Sciatic nerve (tissue), 2 donors: ENCODE measurements at places on chromosomes 11 and 22.

DNA sequence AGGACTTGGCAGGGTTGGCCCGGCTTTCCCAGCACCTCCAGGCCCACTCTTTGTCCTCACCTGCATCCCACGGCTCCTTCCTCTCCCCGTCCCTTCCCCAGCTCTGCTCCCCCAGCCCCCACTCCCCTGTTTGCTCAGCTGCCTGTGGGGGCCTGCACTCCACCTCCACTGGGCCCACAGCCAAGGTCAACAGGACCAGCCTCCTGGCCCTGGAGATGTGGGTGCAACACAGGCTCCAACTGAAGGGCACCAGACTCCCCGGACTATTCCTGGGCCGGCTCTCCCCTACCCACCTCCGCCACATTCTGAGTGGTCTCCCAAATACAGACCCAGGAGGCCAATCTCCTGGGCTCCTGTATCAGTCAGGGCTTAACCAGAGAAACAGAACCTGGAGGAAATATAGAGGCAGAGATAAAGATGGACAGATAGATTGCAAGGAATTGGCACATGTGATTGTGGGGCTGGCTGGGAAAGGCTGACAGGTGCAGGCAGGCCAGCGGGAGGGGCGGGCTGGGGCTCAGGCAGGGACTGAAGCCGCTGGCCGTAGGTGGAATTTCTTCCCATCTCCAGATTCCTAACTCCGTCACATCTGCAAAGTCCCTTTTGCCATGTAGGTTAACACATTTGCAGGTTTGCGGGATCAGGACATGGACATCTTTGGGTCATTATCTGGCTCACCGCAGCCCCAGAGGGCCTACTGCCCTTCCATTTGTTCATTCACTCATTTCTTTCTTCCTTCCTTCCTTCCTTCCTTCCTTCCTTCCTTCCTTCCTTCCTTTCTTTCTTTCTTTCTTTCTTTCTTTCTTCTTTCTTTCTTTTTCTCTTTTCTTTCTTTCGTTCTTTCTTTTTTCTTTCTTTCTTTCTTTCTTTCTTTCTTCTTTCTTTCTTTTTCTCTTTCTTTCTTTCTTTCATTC is 45.8 kb upstream of the MYH9 start:
- no peak for DNase-seq

GRCh38 chr22:22073769-22074561 is 91.4 kb upstream of the TOP3B start:
- no peak for DNase-seq

- DNase-seq, result no peak
These were observed 133.5 kb downstream of the CD44 start for GRCh38 chr11:35272391-35272902.

DNA sequence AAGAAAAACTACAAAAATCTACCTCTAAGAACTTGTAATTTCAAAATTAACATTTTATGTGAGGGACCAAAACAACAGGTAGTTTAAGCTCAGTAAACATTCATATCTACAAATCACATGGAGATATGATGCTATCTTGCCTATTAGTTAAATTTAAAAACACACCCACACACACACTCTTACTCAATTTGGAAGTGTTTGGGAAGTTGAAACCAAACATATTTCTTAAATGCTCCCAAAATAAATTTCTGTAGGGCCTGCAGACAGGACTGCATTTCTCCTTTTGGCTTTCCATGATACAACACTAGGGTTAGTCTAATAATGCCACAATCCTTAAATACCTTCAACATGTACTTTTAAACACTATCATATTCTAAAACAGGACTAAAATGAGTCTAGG is 7.0 kb downstream of the PITPNB start:
- no peak for DNase-seq

GRCh38 chr11:80109031-80109430 is 668.2 kb upstream of the TENM4 start:
- no peak for DNase-seq

DNA sequence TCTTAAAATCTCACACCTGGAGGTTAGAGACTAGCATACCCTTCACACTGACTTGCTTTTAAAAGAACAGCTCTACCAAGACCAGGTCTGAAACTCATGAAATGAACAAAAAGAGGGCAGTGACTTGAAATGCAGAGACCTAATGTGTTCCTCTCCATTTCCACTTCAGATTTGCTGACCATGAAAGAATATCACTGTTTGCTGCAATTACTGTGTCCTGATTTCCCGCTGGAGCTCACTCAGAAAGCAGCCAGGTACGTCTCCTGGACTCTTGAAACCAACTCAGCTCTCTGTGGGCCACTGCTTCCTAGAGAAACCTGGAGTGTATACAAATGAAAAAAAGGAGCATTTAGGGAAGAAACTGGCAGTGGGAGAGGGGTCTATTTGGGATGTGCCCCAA is 39.2 kb downstream of the ARFGAP2 start:
- no peak for DNase-seq

DNA sequence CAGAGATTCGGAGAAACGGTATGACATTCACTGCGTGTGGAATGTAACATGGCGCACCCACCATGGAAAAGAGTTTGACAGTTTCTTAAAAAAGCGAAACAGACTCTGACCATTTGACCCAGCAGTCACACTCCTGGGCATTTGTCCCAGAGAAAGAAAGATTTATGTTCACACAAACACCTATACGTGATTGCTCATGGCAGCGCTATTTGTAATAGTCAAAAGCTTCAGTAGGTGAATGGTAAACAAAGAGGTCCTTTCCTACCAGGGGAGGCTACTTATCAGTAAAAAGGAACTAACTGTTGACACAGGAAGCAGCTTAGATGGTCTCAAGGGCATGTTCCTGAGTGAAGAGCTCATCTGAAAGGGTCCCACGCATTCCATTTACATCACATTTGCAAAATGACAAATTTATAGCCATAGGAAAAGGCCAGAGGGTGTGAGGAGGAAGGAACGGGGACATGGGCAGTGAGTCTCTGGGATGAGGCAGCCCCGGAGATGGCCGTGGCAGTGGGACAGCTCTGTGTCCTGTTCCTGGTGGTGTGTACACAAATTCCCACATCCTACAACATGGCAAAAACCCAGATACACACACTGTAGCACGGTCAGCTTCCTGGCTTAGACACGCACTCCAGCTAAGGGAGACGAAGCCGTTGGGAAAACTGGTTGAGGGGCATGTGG is 14.6 kb upstream of the KRTAP5-6 start:
- DNase-seq, result peak; percentile 19

GRCh38 chr22:47195156-47195483 is 432.7 kb downstream of the TBC1D22A start:
- DNase-seq, result no peak

GRCh38 chr11:76694664-76695063 is 24.1 kb upstream of the LRRC32 start:
- no peak for DNase-seq

GRCh38 chr22:27674261-27674923 is 127.2 kb downstream of the MN1 start:
- no peak for DNase-seq

- no peak for DNase-seq
These were observed 13.2 kb downstream of the ANKK1 start for GRCh38 chr11:113400631-113401230.

- DNase-seq, result no peak
These were observed 38.3 kb upstream of the GRAMD1B start for GRCh38 chr11:123391646-123392348.

DNA sequence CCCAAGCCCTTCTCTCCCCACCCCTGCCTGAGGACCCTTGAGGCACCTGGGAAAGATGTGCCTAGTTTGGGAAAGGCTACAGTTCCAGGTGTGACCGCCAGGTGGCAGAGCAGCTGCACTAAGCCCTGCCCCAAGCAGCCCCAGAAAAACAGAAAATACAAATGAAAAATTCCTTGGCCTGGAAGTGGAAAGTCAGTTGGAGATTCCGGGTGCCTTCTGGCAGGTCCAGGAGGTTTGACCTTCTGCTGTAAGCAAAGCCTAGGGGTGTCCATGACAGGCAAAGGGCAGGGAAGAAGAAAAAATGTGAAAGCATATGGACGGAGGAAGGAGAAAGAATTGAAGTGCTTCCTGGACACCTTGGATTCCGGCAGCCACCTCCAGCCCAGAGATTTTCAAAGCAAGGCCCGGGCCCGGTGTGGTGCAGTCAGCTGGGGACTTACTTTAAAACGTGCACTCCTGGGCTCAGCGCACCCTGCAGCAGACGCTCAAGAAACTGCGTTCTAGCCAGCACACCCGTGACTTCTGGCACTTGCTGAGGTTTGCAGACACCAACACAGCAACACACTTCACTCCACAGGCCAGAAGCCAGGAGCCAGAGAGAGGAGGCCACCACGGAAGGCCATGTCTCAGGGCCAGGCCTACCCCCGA is 37.3 kb upstream of the SLC22A12 start:
- peak; percentile 86 for DNase-seq

GRCh38 chr11:61454520-61454919 is 24.6 kb downstream of the SDHAF2 start:
- no peak for DNase-seq

DNA sequence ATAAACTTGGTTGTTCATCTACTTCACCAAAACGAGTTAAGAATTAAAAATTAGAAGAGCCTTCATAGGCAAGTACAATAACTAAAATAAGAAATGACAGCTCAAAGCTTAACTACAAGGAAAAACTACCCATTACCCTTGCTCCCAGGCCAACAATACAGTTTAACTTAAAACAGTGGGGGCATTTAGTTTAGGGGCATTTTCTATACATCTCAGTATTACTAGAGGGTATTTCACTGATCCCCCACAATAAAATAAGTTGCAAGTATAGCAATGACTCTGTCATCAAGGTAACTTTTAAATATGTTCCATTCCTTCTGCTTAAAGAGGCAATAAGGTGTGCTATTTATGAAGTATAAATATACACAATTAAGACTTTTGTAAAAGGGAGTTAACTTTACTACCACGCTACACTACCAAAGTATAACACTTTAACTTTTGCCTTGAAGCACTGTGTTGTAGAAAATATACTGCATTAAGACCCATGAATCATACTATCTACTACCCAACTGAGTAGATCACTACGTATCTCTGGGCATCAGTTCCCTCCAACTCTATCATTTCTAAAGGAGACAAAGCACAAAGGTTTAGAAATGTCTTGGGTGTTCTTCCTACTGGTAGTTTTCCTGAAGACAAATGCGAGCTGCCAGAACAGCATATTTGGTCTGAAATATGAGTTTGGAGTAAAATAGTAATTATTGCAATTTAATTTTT is 29.8 kb downstream of the CHORDC1 start:
- no peak for DNase-seq

- peak; percentile 70 for DNase-seq
These were observed 11.7 kb upstream of the SORL1-AS1 start for GRCh38 chr11:121464352-121464946.

DNA sequence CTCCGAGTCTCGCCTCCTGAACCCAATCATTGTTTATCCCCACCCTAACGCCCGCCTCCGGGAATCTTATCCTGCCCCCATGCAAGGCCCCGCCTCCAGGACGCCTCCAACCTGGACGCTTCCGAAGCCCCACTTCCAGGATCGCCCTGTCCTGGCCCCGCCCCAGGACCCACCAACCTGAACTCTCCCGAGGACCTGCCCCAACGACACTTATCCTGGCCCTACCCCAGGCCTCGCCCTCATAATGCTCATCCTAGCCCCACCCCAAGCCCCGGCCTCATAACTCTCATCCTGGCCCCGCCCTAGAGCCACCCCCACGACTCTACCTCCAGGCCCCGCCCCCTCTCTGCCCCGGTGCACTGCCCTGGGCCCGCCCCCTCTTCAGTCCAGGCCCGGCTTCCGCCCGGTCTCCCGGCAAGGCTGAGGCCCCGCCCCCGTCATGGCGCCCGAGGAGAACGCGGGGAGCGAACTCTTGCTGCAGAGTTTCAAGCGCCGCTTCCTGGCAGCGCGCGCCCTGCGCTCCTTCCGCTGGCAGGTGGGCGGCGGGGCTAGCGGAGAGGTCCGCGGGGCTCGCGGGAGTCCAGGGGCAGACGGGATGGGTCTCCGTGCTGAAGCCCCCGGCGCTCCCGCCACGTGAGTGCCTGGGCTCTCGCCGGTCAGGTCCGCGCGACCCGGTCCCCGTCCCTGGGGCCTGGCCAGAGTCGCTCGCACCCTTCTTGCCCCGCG is 45.7 kb upstream of the DEFB108B start:
- no peak for DNase-seq

GRCh38 chr11:99766811-99767210 is 746.1 kb downstream of the CNTN5 start:
- DNase-seq, result no peak

- DNase-seq, result no peak
These were observed 255.9 kb downstream of the INSC start for GRCh38 chr11:15370495-15371147.

DNA sequence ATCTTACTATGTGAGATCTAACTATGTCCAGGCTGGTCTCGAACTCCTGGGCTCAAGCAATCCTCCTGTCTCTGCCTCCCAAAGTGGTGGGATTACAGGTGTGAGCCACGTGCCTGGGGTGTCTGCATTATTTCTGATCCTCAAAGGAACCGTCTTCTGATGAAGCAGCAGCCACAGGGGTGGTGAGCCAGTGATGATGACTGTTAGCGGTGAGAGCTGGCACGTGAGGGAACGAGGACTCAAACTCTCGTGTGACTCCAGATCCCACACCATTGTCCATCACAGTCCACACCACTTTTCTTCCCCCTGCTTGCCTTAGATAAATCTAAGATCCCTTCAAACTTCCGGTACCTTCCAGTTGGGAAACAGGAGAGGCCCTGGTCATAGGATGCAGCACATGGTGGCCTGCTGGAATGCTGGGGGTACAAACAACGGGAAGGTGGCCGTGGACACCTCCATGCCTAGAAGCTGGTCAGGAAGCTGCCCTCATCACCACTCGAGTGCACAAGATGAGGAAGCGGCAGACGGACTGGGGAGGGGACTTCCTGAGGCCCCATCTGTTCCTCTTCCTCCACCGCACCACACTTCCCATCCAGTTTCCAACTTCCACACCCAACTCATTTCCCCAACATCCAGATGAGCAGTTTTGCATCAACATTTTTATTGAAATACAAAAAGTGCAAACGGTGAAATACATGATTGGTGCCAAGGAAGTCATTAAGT is 23.8 kb downstream of the ARHGAP1 start:
- no peak for DNase-seq

DNA sequence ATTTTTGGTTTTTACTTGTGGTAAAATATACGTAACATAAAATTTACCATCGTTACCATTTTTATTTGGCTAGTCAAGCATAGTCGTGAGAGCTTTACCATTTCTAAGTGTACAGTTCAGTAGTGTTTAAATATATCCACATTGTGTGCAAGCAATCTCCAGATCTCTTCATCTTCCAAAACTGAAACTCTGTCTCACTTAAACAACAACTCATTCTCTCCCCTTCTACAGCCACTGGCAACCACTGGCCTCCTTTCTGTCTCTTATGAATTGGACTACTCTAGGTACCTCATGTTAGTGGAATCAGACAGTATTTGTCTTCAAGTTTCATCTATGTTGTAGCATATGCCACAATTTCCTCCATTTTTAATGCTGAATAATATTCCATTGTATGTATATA is 37.4 kb downstream of the SMC1B start:
- no peak for DNase-seq

- DNase-seq, result no peak
These were observed 960.1 kb downstream of the NTM start for GRCh38 chr11:132330515-132330914.
